Retina (tissue), 1 donor: ENCODE measurements at places on chromosomes 1 and 21.

- peak; percentile 81 for DNase-seq
Observed at GRCh38 chr1:209937996-209938959, at the start of gene SYT14. Gene SYT14 (plus strand): TSS chr1:209938217. CDS start chr1:209938265, 48 bp downstream.

DNA sequence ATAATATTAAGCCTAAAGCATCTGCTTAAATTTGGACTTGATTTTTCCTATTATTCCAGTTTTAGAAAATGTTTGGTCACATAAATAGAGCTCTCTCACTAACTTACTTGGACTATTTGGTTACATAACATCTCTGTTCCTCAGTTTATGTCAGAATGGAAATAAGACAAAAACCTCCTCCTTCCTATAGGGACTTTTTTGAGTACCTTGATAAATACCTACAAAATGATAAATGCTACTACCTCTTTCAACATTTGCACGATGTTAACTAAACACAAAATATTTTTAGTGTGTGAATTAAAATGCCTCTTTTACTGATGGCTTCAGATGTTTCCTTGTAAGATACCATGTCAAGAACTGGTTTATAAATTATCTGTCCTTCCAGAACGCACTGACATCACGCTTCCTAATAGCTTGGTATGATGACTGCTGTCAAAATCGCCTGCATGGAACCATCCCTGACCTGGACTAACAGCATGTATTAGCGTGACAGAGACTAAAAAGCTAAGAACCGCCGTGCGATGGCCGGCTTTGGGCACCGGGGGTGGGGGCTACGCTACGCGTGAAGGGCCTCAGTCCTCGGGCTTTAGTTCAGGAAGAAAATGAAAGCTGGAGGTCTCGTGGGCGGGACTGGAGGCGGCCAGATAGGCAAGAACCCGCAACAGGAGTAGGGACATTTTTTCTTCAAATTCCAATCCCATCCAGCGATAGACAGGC is 133.2 kb upstream of the BARHL2 start:
- no peak for DNase-seq

DNA sequence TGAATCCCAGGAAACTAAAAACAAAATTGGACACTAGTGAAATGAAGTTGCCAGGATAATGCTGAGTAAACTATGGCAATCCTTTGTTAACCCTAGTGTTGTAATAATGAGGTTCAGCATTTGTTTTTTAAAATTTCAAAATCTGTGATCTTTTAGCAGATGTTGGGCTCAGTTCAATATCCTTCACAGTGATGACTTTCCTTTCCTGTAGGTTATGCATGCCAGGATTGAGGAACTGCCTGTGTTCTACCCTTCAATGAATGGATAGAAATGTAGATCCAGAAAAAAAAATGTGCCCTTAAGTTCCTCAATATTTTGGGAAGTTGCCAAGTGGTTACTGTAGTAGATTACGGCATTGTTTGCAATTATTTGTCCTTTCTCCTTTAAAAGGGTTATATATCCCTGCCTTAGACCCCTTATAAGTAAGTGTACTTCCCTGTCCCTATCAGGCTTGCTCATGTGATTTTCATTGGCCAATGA is 35.5 kb upstream of the IRF2BP2 start:
- DNase-seq: no peak

DNA sequence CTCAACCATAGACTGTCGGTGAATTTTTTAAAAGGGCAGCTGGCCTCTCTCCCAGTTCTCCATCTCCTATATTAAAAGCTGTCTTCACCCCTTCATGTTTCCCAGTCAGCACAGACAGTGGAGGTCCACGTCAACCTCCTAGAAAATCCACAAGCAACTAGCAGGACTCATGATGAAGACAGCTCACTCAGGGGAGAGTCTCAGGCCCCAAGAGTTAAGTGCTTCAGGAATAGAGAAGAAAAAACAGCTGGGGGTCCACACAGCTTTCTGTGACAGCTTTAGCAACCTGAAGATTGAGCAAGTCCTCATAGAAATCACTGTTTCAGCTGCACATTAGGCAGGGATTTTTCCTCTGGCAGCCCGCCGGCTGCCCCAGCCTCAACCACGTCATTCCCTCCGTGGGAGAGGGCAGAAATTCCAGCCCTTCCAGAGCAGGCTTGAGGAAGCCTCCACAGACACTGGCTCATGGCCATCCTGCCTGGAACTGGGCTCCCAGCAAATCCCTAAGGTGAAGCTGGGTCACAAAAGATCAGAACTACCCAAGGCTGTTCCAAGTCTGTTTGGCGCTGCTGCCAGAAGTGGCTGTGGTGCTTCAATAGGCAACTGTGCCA is 15.2 kb downstream of the GPR161 start:
- DNase-seq: no peak

- DNase-seq: no peak
Observed at GRCh38 chr1:1377540-1378205, 2.7 kb upstream of the AURKAIP1 start.

GRCh38 chr1:36322041-36322785 is 1.2 kb downstream of the EVA1B start:
- DNase-seq: peak; percentile 72

DNA sequence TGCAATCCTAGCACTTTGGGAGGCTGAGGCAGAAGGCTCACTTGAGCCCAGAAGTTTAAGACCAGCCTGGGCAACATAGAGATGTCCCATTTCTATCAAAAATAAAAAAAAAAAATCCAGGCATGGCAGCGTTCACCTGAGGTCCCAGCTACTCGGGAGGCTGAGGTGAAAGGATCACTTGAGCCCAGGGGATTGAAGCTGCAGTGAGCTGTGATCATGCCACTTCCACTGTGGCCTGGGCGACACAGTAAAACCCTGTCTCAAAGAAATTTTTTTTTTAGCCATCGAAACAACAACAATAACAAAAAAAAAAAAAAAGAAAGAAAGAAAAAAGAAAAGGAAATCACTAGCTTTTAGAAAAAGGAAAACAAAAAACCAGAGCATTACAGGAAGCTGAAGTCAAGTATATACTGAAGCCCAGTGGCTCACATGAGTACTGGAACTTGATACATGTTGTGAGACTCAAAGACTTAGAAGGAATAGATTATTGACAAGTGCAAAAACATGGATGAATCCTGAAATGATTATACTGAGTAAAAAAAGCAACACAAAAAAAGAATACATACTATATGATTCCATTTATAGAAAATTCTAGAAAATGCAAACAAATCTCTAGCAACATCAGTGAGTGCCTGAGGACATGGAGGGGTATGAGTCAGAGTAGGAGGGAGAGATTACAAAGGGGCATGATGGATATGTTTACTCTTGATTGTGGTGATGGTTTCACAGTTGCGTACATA is 6.1 kb upstream of the RABGAP1L start:
- no peak for DNase-seq

GRCh38 chr1:67458663-67459062 is 28.5 kb upstream of the SERBP1 start:
- no peak for DNase-seq

GRCh38 chr1:34984435-34984792 is 733 bp downstream of the TMEM35B start:
- DNase-seq: peak; percentile 44

GRCh38 chr1:87578464-87578863 is 249.8 kb downstream of the LMO4 start:
- no peak for DNase-seq
